ENCODE measurements at places on chromosomes 12 and 14.

DNA sequence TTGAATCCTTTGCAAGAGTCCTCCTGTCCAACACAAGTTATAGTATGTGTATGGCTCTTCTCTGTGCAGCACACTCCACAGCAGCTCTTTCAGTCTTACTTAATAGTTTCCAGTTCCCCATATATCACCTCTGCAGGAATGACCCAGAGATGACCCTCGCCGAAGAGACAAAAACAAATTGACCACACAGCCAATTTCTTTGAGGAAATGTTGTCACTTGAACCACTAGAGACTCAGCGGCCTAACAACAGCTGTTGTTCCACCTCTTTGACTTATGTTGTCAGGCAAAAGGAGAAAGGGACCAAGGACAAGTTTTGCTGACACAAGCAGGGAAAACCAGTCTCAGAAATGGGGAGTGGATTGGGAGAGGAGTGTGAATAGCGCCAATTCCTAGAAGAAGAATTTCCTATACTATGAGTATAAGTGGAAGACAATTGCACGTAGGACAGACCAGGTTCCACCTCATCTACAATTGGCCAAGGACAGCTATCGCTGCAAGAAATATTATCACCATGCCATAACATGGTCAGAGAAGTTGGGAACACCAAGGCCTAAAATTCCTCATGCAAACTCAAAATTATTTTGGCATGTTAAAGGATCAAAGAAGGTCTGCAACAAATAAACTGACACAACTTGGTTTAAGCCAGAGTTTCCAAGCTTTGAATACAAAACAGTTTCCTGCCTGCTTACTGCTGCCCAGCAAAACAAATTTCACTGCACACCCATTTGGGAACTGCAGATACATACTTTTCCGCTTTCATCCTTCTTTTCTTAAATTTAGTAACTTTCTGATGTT is 41.7 kb upstream of the ITPR2 start:
- no peak for DNase-seq

DNA sequence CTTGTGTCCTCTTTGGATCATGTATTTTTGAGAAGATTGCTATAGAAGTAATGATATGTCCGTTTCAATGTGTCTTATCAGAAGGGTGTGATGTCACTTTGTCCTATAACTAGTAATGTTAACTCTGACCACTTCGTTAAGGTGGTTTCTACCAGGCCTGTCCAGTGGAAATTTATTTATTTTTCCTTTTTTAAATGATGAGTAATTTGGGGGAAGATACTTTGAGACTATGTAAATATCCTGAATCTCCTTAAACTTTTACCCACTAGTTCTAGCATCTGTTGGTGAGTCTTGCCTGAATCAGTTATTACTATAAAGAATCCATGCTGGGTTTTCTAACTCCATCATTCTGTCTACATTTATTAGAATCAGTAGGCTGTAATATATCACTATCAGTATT is 15.3 kb downstream of the EP400 start:
- no peak for DNase-seq

DNA sequence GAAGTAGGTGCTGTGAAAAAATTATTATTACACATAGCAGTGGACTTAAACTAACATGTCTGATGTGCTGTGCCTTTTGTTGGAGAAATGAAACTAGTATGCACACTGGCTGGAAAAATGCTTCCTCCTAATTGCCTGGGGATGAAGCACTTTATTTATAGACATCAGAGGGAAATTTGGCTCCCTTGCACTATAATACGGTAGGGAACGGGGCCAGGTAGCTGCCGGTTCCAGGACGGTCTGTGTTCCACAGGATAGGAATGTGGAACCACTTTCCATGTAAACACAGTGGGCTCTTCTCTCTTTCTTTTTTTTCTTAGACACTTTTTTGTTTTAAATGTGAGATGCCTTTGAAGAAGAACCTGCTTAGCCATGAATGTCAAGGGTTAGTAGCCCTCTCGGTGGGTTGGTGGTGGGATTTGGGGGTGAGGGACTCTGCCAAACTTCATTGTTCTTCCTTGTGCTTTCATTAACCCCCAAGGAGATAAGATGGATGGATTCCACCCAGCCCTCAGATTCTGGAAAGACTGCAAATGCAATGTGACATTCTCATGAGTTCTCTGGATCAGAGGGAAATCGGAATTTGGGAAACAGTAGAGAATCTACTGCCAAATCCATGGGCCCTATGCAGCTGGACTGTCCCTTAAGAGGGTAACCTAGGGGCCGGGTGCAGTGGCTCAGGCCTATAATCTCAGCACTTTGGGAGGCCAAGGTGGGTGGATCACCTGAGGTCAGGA is 58.0 kb upstream of the GSC start:
- DNase-seq: no peak

DNA sequence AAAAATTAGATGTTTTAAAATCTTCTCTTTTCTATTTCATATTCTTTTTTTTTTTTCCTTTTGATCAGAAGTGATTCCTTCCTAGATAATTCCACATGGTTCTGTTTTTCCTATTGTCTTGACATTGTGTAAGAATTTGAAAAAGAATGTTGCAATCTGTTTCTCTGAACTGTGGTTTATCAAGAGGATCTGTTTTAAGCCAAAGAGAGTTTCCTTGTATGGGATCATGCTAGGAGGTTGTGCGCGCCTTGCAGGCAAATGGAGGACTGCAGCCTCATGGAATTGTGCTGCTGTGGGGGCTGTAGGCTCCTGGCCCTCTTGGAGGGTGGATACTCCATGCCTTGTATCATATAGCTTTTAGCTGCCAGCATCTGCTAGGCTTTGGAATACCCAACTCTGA is 43.3 kb upstream of the MBIP start:
- no peak for DNase-seq

DNA sequence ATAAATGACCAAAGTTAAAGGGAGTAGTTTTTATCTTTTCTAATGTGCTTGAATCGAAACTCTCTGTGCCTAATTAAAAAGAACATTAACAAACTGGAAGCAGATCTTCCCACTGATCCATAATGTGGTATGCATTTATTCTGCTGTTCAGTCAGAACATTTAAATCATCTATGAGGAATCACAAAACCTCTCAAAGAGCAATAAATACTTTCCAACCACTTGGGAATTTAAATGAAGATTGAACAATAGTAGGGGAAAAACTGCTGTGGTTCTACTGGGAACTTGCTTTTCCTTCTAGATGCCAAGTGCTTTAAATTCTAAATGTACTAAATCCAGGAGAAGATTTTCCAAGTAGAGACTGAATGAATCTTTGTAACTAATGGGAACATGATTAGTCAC is 12.3 kb upstream of the CHPT1 start:
- DNase-seq: no peak

DNA sequence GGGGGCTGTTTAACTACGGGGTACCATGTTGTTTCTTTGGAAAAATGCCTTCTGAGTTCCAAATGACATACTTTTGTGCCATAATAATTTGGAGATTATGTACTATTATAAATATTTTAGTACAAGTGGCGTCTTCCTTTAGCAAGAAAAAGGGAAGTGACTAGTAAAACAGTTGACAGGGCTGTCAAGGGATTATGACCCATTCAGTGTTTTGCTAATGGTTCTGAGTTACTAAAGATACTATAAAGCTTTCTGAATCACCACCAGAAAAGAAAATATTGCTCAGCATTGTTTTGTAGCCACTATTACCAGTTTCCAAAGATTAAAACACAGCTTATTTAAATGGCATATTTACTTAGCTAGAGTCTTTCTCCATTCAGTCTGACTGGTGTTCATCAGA is 334.9 kb downstream of the SNAPC1 start:
- DNase-seq: no peak

GRCh38 chr14:65658202-65658601 is 245.7 kb downstream of the FUT8 start:
- no peak for DNase-seq

DNA sequence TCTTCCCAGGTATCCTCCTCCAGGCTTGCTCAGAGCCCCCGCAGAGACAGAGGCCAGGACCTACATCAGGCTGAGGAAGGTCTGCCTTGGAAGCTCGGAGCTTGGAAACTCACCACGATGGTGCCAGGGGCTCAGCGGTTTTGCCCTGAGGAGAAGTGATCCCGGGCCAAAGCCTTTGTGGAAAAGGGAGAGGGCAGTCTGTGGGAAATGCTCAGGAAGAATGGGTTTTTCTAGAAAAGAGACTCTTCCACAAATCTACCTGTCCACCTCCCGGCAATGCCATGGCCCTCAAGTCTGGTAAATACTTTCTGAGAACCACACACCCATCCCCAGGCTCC is 8.0 kb downstream of the KRT2 start:
- no peak for DNase-seq

DNA sequence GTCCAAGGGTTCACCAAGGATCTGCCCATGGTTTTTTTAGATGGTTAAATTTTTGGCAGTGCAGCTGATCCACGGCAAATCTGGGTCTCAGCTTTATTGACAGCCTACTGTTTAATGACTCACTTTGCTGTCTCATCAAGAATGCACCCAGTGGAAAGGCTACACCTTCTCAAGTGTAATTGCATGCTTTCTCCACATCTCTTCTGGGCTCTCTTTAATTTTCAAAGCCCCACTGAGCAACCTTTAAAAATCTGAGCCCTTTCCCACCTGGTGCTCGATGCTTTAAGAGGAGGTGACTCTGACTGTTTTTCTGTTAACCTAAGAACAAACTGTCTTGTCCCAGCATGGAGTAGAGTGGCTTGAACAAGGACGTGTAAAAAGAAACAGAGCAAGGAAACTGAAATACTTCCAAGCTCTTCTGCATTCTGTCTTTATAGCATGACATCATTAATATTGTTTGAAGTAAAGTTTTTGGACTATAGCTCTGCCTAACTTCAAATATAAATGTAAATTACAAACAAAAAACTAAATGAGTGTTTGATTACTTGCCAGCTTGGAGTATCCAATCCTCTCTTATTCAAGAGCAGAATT is 214.2 kb upstream of the KRR1 start:
- no peak for DNase-seq

DNA sequence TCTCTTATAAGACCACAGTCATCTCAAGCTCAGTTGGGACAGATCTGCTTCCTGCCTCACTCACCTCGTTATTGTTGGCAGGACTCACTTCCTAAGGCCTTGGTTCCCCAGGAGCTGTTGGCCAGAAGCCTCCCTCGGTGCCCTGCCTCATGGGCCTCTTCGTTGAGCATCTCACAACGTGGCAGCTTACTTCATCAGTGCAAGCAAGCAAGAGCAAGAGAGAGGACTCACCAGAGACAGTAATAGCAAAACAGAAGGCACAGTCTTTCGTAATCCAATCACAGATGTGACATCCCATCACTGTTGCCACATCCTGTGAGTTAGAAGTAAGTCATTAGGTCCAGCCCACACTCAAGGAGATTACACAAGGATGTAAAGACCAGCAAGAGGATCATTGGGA is 5.1 kb upstream of the NUMB start:
- DNase-seq: no peak

GRCh38 chr12:53476769-53477209 is 22.5 kb downstream of the MAP3K12 start:
- no peak for DNase-seq

DNA sequence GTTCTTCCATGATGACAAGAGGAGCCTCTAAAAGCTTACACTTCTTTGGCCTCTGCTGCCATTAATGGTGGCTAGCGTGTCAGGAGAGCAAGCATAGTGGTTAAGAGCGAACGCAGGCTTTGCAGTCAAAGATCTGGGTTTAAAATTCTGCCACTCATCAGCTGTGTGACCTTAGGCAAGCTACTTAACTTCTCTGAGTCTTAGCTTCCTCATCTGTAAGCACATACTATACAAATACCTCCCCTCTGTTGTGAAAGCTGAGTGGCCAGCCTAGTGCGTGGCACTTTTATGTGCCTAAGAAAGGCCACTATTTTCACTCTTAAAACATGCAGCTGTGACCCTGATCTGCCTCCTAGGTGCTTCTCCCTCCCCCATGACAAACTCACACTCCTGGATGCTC is 11.6 kb downstream of the APPL2 start:
- DNase-seq: no peak

- no peak for DNase-seq
Observed at GRCh38 chr14:72636871-72637270, 257.0 kb downstream of the DPF3 start.

DNA sequence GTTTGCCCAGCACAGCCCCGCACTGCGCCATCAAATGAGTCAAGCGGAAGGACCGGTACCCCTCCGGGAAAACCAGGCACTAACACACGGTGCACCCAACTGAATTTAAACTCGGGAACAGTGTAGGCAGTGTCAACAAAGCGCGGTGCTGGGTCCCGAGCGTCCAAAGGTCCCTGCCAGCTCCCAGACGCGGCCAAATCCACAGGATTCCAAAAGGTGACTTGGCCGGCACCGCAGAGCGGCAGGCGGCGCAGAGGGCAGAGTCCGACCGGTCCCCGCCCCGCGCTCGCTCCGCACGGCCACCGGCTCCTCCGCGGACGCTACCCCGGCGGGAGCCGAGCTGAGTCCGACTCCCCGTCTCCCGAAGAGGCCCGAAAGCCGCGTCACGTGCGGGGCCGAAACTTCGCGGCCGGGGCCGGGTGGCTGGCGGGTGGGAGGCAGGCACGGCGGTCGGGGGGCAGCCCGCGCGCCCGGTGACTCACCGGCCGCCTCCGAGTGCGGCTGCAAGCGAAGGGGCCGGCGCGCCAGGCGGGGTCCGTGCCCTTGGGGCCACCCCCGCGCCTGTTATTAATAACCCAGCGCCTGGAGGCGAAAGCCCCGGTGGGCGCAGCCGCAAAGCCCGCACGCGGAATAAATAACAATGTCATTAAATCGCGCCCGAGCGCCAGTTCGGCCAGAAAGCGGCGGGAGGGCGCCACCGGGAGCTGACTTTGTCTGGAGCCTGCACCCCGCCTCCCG is 863 bp downstream of the DENND5B start:
- no peak for DNase-seq

- no peak for DNase-seq
Observed at GRCh38 chr12:82688035-82688501, 1.4 kb downstream of the TMTC2 start.

DNA sequence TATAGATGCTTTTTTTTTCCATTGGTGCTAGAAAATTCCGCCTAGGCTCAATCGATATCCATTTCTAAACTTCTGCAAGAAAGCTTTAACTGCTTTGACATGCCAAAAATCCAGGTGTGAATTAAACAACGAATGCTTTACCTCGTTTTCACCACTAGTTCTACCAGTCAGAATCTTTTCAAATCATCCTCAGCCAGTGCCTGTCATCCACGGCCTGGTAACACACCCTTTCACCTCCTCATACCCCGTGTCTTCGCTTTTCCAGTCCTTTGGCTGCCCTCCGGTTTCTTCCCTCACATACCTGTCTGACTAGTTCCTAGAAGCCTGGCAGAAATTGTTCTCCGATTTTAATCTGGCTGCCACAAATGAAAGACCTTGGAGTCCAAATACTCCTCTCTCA is 1.4 kb upstream of the PHC1 start:
- no peak for DNase-seq

- no peak for DNase-seq
Observed at GRCh38 chr12:112964067-112964670, 14.2 kb upstream of the OAS2 start.

GRCh38 chr12:7046383-7047105 is 14.0 kb upstream of the C1S start:
- DNase-seq: no peak

Data from T-helper 17 cell (primary cell).